ENCODE measurements at places on chromosomes 6 and 20.
A peak's percentile ranks its signal among the peaks of the same experiment; 100 is the strongest.

DNA sequence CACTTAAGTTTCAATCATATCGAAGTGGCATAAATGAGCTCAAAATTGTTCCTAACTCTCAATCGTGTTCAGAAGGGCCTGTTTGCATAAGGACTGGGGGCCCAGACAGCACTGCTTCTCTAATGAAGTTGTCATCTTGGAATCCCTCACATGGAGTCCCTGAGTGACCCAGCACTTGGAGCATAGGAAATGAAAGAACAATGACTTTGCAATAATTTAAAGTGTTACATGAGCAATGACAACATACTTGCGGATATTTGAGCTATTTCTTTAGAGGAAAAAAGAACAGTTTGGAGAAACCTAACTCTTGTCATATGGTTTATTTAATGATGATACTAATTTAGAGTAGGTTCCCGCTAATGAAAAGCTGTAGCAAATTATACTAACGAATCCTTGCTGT lies 239.9 kb downstream of the TSHZ2 start:
- DNase-seq, result no peak

DNA sequence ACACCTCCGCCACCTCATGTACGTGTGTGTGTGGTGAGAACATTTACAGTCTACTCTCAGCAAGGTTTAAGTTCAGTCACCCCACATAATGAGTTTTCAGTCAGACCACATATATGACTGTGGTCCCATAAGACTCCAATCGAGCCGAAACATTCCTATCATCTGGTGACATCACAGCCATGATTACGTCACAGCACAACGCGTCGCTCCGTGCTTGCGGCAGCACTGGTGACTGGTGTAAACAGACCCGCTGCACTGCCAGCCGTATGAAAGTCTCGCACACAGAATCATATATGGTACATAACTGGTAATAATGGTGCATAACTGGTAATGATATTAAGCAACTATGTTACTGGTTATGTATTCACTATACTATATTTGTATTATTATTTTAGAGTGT lies 150.7 kb downstream of the DLL1 start:
- no peak for DNase-seq

DNA sequence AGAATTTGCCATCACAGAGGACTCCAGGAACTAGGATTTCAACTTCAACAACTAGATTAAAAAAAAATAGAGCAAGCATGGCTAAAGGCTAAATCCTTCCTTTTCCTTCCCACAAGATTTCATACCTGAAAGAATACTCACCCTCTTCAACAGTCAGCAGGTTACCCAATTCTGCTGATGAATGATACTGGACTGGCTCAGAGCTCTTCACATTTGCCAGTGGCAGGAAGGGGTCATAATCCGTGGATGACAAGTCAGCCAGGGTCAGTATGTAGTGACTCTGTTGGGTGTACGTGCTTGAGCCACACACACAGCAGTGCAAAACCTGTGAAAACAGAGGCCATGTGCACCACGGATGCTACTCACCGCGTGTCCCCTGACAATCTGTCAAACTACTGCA lies 152.9 kb downstream of the INSM1 start:
- DNase-seq, result peak; percentile 94

DNA sequence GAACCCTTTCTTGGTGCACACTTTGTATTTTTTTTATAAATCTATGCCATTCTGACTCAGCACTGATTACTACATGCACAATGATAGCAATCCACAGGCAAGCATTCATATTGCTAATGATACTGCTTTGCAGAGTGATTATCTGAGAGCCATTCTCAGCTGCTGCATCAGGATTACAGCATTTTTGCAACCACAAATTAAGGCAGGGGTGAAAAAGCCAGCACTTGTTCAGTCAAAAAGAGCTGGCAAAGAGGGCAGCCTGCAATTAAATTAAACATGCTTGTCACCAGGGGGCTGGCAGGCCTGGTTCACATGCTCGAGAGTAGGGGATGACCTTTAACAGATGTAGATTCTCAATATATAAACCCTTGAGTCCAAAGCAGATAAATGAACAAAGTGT lies 40.7 kb upstream of the SLC17A4 start:
- DNase-seq, result no peak

GRCh38 chr6:2665146-2666070 lies 85.3 kb downstream of the MYLK4 start:
- DNase-seq, result no peak

Data from M059J (cell line).